RPMI7951 (cell line): ENCODE measurements at places on chromosomes 11 and 22. TPM values are rescaled to one million over a fixed set of nuclear protein-coding genes. Genes with fewer than 3 reads are reported as not detected.
A peak's percentile ranks its signal among the peaks of the same experiment; 100 is the strongest.

SLC5A4 gene
- not detected in 2 replicates for total RNA-seq

APOL1 gene
- 6.2 and 8.0 TPM in 2 replicates for total RNA-seq

CALCB gene
- total RNA-seq = not detected in 2 replicates

TRIM48 gene
- 0.24 and 0.78 TPM in 2 replicates for total RNA-seq

TSPAN18 gene
- 0.96 and 2.1 TPM in 2 replicates for total RNA-seq

IFITM10 gene
- 4.3 and 6.6 TPM in 2 replicates for total RNA-seq

OR10G7 gene
- not detected in 2 replicates for total RNA-seq

CD6 gene
- total RNA-seq = not detected in 2 replicates

DNA sequence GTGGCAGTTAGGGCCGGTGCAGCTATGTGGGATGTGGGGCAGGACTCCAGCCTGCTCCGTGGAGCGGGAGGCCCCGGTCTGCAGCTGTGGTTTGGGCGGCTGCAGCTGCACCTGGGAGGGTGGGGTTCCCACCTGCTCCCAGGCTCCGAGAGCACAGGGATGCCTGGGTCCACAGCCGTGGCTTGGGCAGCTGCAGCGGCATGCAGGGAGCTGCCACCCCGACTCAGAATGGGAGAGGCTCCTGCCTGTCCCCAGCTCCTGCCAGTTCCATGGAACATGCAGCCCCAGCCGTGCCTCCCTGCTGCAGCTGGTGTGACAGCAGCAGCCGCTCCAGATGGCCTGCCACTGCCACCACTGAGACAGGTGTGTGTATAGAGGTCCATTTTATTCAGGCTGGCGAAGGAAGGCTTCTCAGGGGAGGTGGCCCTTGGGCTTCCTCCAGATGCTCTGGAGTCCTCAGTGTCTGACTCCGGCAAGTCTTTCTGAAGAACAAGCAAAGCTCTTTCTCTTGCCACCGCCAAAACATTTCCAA, 21.8 kb upstream of the UPK3A start:
- no peak for DNase-seq

- DNase-seq = no peak
These were observed 31.3 kb upstream of the YPEL1 start for GRCh38 chr22:21766691-21767462.

DNA sequence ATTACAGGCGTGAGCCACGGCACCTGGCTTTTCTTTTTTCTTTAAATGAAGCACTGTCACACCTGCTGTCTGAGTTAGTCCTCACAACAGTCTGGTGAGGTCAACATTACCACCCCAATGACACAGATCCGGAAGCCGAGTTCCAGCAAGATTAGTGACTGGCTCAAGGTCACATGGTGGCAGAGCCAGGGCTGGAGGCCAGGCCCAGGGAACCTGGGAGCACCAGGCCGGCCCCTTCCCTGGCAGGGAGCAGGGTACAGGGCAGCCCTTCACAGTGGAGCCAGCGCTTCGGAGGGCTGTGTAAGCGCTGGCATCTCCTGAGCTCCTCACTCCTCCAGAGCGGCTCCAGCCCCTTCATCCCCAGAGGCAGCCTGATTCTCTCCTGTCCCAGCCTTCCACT, 118.7 kb downstream of the ST3GAL4 start:
- DNase-seq = no peak

DNA sequence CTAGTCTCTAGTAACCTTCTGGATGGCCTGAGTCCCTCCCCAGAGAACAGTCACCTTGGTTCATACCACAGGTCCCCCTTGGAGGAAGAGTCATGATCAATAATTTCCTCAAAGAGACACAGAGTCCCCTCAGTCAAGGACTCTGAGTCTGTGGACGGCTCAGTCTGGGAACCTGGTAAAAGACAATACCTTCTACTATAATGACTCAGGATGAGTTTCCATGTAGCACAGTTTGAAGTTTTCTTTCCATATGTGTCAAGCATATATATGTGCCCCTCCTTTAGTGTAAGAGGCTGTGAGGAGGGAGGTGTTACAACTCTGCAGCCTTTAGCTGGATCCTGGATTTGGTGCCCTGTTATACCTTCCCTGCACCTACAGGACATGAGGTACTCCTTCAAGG, 54.4 kb upstream of the TSKU start:
- DNase-seq = no peak

DNA sequence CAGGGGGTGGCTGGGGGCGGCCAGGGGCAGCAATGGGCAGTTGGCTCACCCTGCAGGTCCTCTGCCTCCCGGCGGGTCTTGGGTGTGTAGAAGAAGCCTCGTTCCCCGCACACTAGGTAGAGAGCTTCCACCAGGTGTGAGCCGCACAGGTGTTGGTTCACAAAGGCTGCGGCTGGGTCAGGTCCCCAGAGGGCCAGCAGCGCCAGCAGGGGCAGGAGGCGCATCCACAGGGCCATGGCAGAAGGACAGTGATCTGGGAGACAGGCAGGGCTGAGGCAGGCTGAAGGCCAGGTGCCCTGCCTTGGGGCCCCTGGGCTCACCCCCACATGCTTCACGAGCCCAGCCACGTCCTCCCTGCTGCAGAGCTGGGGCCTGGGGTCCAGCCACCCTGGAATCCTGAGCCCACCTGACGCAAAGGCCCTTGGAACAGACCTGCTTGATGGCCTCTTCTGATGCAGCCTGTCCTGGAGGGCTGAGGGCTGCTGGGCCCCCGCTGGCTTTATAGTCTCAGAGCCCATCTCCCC, at the start of gene INS:
TSS of gene INS (minus strand) at position 474 of the 524 bp plus-strand sequence. CDS start at position 236, 238 bp downstream.
- no peak for DNase-seq

DNA sequence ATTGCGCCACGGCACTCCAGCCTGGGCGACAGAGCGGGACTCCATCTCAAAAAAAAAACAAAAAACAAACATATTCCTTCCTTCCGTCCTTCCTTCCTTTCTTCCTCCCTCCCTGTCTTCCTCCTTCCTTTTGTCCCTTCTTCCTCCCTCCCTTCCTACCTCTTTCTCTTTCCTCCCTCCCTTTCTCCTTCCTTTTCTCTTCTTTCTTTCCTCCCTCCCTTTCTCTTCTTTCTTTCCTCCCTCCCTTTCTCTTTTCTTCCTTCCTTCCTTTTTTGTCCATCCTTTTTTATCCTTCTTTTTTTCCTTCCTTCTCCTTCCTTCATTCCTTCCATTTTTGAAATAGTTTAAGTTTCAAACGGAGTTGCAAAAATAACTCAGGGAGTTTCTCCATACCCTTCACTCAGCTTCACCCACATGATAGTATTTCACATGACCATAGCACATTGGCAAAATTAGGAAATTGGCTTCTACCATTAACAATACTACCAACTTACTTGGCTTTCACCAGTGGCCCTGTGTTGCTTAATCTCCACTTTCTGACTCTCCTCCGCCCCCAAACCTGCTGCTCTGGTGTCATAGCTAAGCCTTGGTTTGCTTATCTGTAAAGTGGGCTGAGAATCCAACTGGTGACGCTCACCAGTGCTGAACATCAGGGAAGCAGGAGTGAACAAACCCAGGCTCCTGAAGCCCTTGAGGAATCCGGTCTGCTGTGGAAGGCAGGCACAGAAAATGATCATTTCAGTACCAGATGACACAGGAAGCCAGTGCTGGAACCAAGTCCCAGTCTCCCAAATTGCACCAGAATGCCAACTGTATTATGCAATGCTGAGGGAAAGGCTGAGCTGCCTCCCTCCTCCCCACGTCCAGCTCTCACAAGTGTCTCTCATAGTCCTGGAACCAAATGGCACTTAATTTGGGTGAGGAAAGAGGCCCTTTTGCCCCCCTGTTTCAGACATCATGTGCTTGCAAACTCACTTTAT, 17.2 kb upstream of the CRYBB3 start:
- DNase-seq = no peak

DNA sequence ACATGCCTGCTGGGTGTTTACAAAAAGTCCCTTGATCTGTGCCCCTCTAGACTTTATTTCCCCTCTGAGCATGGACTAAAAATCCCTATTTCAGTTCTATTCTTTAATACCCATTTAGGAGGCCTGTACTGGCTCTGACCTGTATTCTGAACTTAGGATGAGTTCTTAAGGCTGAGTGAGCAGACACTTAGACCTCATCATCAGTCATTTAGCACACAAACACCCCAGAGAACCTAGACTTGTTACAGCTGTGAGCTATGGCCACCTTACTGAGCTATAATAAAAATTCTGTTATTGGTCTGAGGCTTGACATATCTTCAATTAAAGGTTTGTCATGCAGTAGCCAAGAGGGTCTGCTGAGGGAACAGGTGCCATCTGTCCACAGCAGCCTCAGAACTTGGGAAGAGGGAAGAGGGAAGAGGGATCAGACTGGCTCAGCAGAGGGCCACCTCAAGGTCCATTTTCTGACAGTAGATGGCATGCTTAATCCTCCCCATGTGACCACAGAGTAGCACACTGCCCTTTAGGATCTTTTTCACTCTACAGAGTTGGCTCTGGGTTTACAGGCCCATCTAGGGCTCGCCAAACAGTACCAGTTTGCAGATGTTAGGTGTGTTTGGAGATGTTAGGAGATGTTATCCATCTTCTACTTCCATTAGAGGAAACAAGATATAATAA, 30.2 kb upstream of the RRM1 start:
- no peak for DNase-seq

GRCh38 chr22:44627521-44628139, 74.4 kb upstream of the PRR5 start:
- DNase-seq = no peak

DNA sequence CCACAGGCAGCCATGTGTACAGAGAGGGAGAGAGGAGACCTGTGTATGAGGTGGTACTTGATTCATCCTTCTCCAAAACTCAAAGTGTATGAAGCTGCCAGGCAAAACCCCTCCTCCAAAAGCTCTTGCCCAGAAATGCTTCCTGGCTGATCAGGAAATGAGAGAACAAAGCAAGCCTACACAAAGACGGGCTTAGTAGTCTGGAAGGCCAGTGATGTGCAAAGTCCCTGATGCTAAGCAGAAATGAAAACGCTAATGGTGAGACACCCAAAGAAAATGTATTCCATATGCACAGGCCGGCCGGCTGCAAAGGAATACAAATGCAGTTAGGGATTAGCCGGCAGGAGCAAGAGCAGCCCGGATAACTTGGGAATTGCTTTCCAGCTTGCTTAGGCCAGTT, 234.9 kb upstream of the CADM1 start:
- no peak for DNase-seq

DNA sequence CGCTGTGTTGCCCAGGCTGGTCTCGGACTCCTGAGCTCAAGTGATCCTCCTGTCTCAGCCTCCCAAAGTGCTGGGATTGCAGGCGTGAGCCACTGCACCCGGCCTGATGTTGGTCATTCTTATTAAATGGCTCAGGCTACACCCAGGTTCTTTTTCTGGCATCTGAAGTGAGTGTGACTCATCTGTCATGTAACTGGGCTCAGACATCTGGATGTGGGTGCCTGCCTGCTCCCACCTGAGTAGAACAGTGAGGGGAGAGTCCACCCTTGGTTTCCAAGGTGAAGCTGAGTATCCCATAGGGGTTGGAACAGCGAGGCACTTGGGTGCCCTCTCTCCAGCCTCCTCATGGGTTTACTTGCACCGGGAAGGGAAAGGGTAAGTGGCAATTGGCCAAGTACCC, 36.7 kb upstream of the EIF3D start:
- DNase-seq = peak; percentile 50

DNA sequence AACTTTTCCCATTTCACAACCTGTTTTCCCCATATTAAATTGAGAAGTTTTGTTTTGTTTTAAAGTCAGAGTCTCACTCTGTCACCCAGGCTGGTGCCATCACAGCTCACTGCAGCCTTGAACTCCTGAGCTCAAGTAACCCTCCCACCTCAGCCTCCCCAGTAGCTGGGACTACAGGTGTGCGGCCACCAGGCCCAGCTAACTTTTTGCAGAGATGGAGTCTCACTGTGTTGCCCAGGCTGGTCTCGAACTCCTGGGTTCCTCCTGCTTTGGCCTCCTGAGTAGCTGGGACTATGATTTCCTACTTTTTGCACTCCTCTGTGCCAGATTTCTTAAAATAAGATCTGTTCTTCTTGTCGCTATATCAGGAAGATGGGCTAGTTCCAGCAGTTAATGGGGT, 44.9 kb downstream of the GNB1L start:
- DNase-seq = no peak

- DNase-seq = no peak
These were observed 987.6 kb downstream of the NTM start for GRCh38 chr11:132357811-132358572.

DNA sequence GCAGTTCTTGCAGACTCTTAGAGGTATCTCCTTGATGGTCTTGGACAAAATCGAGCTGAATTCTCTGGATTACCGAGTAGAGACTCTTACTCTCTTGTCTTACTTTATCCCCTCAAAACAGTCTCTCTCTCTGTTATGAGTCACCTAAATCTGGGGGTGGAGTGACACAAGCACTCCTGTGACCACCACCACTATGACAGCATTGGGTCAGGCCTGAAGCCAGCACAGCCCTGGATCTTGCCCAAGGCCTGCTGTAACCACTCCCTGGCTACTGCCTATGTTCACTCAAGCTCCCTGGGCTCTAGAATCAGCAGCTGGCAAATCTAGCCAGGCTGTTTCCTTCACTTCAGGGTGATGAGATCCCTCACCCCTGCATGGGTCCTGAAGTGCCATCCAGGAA, 662.5 kb downstream of the LUZP2 start:
- DNase-seq = no peak

DNA sequence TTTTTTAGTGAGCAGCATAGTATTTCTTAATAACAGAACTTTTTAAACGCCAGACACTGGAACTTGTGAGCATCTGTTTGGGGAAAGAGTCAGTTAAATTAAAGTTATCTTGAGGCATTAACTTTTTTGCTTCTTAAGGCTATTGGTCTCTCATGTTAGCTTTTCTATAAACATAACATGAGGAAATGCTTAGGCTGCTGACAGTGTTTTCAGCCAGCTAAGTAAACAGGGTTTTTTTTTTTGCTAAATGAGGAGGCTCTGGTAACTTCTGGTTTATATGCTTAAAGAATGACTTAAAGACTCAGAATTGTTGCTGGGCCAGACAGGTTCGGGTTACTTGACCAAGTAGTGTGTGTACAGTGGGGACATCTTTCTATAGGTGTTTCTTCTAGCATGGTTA, 95.8 kb upstream of the ALKBH3 start:
- no peak for DNase-seq

GRCh38 chr11:19382131-19382611, 141.4 kb upstream of the E2F8 start:
- no peak for DNase-seq

GRCh38 chr11:3018596-3018995, 26.5 kb upstream of the NAP1L4 start:
- no peak for DNase-seq

DNA sequence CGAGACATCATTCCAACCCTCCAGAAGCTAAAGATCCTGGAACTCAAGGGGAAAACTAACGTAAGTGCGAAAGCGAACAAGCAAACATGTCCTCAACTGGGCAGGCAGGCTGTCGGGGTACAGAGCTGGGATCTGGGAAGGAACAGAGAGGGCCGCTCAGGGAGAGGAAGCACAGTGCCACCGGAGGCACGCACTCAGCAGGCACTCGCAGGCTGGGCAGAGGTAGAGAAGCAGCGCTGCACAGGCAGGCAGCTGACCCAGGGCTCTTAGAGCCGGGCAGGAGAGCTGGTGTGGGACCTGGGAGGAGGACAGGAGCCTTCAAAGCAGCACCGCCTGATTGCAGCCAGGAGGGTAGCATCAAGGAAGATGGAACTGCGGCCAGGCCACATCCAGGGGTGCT, 62.2 kb downstream of the MICAL3 start:
- DNase-seq = no peak

DNA sequence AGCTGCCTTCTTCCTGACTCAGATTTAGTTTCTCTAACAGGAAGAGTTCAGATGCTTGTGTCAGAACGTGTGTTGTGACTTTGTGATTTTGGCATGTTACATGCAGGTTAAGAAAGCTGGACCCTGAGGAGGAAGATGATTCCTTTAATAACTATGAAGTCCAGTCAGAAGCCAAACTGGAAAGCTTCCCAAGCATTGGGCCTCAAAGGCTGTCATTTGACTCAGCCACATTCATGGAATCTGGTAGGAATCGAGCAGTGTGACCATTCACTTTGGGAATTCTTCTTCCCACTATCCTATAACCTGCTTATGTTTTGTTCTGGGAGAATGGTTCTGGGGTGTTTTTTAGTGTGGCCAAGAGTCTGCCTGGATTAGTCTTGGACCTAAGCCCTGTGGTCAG, 48.0 kb downstream of the CABIN1 start:
- peak; percentile 67 for DNase-seq
